ENCODE measurements at places on chromosomes 12 and 14.
A peak's percentile ranks its signal among the peaks of the same experiment; 100 is the strongest.

DNA sequence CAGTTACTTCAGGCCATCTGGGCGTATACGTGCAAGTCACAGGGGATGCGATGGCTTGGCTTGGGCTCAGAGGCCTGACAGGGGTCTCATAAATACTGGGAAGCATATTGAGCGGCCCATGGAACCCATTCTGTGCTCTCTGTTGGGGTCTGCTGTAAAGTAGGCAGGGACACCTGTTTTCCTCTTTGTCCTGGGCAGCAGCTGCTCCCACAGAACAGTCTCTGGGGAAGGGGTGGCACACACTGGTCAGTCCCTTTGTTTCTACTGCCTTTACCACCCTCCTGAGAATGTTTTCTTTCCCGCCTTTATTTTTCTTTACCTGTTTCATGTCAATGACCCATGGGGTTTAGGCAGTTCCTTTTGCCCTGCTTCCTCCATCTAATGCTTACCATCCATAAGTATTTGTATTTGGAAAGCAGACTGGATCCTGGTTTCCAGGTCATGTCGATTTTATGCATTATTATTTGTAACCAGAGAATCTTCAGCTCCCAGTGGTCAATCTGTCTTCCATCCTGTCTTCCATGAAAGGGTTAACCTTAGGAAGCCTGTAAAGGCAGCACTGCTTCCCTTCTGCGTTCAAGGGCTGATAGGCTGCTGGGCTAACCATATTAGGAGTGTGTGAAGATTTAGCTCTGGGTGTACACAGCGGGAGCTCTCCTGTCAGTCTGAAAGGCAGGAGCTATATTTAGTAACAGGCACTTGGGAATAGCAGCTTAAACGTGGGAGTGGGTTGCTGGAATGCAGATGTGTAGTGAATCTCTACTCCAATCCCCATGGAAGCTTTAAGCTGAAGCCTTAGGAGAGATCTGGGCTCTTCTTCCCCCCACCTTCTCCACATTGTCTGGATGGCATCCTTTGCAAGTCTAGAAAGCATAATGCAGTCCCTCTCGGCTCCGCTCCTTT, 124.0 kb downstream of the DYRK2 start:
- peak; percentile 55 for DNase-seq

- no peak for DNase-seq
Observed at GRCh38 chr12:68560851-68561422, 49.8 kb upstream of the RAP1B start.

DNA sequence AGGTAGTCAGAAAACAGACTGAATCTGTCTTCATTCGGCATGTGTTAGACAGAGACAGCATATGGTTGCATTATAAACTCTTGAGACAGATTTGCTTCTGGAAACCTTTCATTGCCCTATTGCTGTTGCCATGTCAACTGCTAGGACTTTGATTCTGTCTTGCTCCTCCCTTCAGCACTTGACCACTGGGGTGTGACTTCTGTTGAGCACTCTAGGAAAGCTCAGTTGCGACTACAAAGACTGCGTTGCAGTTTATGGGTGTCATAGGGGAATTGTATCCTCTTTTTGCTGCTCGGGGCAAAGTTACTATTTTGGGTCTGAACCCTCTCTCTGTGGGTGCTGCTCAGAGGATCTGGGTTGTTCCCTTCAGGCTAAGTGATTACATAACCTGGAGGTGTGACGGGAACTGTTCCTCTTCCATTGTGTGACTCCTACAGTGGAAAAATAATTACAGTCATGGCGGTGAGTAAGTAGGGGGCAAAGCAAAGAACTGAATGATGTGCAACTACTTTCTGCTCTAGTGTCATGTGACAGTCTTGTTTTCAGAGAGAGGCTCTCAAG, 44.3 kb upstream of the TRIM9 start:
- no peak for DNase-seq

DNA sequence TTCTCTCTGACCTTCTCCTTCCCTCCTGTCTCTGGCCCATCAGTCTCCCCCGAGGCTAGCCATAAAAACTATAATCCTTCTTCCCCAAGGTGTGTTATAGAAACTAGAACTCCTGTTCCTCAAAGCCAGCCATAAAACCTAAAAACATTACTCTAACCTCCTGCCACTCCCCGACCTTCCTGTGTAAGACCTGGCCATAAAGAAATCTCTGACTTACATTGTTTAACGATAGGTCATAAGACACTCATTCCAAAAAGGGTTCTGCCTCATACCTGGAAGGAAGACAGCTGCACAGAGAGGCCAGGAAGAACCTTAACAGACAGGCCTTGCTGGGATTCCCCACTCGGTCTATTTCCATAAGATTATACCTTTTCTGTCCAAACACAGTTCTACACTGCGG, 70.9 kb upstream of the EEA1 start:
- no peak for DNase-seq

- no peak for DNase-seq
Observed at GRCh38 chr12:57611827-57612710, 834 bp downstream of the ARHGEF25 start.

DNA sequence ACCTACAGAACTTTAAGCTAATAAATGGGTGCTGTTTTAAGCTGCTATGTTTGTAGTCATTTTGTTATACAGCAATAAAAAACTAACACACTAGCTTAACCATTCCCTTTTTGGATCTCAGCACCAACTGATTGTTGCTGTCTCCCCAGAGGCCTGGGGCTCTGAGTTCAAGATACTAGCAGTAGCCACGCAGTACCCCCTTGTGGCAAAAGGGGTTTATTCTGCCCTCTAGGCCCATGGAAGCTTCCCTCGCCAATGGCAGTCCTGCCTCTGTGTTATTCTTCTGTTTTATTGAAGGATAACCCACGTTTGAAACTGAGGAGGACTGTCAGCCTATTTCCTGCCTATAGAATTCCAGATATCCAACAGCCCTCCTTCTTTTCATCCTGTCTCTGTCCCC, 455.3 kb upstream of the ATP2B1 start:
- DNase-seq: no peak

Data from AG08396 (cell line).